Caki2 (cell line): ENCODE measurements at places on chromosomes 5 and 9.

GRCh38 chr9:33455945-33456344, 8.6 kb upstream of the AQP3 start:
- DNase-seq = no peak

DNA sequence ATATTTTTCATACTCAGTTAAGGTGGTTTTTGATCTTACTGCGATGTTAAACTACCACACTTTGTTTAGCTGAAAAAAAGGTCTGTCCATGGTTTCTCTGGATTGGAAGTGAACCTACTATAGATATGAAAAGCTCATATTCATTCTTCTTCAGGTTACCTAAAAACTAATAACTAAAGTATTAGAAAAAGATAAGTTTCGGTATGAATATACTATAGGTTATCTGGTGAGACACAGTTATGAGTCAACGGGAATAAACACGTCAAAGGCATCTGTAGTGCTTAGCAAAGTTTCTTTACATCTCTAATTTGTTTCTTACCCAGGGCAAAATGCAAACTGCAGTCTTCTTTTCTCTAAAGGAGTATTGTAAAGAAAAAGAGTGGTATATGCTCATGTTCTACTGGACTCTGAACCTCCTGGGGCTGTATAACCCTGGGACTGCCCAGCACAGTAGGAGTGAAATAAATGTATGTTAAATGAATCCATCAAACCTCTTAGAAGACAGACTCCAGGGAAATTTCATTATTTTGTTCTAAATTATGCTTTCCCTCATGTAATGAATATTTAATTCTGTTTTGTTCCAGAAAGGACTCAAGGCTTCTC, 521.9 kb downstream of the PDE4D start:
- DNase-seq = no peak

DNA sequence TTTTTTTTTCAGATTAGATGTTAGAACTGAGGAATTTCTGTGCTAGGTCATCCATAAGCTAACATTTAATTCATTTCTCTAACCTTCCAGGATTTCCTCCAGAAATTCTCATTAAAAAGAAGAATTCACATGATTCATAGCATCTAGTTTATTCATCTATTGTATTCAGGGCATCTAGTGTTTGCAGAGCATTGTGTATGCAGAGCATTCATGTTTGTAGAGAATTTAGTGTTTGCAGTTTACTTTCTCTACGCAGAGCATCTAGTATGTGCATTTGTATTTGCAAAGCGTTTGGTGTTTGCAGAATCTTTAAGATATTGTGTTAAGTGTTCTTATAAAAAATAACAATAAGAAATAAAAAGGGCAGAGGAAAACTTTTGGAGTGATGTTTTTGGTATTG, 491.1 kb downstream of the MTRR start:
- DNase-seq = no peak

DNA sequence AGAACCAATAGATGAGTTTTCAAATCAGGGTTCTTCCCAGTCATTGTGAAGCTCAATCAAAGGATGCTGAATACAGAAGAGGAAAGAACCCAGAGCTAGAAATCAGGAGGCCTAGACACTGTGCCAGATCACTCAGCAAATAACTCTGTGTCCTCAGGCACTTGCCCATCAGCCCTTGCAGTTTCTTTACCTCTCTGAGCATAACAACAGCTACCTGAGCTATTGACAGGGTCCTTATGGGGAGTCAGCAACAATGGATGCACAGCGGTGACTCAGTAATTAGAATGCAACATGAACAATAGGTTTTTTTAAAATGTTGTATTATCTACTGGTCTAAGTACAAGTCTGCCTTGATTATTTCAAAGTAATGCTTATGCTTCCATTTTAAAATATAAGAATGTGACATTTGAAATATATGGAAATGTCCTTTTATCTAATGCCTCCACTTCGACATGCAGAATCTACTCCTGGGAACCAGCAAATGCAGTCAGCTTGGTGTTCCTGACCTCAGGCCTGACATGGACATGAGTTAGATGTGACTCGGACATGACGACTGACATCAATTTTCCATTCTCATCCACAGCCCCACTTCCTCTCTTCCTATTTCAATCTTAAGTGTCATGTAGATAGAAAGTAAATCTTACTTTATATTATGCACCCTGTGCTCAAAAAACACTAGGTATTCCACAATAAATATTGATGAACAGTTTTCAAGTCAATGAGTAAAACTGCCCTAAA, 155.0 kb downstream of the TLE1 start:
- DNase-seq = no peak

DNA sequence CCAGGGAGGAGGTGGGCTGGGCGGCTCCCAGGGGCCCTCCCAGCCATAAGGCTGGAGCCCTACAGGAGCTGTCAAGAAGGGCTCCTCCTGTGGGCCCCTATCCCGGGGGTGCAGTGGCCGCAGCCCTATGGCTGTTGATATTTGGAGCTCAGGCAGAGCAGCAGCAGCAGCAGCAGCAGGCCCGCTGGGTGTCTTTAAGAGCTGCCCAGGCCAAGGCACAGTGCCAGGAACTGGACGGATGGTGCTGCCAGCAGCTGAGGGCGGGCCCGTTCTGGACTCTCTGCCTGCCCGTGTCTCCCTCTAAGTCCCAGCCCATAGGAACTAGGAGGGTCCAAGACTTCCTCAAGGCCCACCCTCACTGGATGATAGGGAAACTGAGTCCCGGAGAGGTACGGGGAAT, 3.6 kb downstream of the AK1 start:
- no peak for DNase-seq

DNA sequence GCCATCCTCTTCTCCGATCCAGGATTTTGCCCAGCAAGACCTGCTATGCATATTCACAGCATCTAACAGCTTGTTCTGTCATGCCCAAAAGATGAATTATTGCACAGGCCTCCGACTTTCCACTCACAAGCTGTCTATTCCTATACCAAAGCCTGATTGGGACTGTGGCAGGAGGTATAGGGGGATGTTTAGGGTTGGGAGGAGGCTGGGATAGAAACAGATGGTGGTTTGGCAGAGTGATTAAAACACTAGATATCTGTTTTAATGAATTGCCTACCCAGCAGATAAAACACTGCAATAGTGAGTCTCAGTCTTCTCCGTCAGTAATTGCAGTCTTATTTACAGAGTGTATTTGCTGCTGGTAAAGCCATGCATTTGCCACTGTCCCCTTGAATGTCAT, 215.3 kb downstream of the TLR4 start:
- DNase-seq = no peak
